Smooth muscle cell of the umbilical artery (primary cell): ENCODE measurements at places on chromosomes 2 and 18. TPM values are rescaled to one million over a fixed set of nuclear protein-coding genes. Genes with fewer than 3 reads are reported as not detected.

RUFY4 gene
- total RNA-seq, result not detected in 2 replicates

MAPK4 gene
- not detected in 2 replicates for total RNA-seq

NOSTRIN gene
- not detected in 2 replicates for total RNA-seq

RNF144A gene
- total RNA-seq, result 1.8 TPM in 2 replicates

AMER3 gene
- not detected in 2 replicates for total RNA-seq

RNF125 gene
- 0.23 TPM in 1 of 2 replicates, not detected in the other for total RNA-seq

GULP1 gene
- 26.8 and 42.5 TPM in 2 replicates for total RNA-seq

MC4R gene
- not detected in 2 replicates for total RNA-seq

SERPINB7 gene
- 31.5 and 43.6 TPM in 2 replicates for total RNA-seq

CAPN14 gene
- under 0.01 and 0.14 TPM in 2 replicates for total RNA-seq

GCA gene
- total RNA-seq, result 11.0 and 11.5 TPM in 2 replicates

COBLL1 gene
- total RNA-seq, result 22.0 and 26.9 TPM in 2 replicates

DNAJC5G gene
- total RNA-seq, result not detected in 2 replicates

XDH gene
- 0.69 TPM in 1 of 2 replicates, not detected in the other for total RNA-seq

EXOC6B gene
- total RNA-seq, result 24.6 and 45.4 TPM in 2 replicates

ANTXR1 gene
- 73.1 and 246 TPM in 2 replicates for total RNA-seq

FNDC4 gene
- total RNA-seq, result 10.7 and 17.3 TPM in 2 replicates

FBLN7 gene
- total RNA-seq, result 0.18 and 0.30 TPM in 2 replicates

MYCN gene
- total RNA-seq, result not detected in 2 replicates

TXNL1 gene
- total RNA-seq, result 48.7 and 62.8 TPM in 2 replicates

SH3YL1 gene
- 53.7 and 61.0 TPM in 2 replicates for total RNA-seq

ELOA2 gene
- total RNA-seq, result under 0.01 TPM in 1 of 2 replicates, not detected in the other

FBXO48 gene
- total RNA-seq, result 0.30 and 0.37 TPM in 2 replicates

RPRM gene
- not detected in 2 replicates for total RNA-seq

ADAM23 gene
- total RNA-seq, result 38.0 and 49.3 TPM in 2 replicates

CYB5A gene
- 42.3 and 120 TPM in 2 replicates for total RNA-seq

FAM110C gene
- total RNA-seq, result under 0.01 and 0.05 TPM in 2 replicates

PFN4 gene
- 0.30 and 0.42 TPM in 2 replicates for total RNA-seq

KCNIP3 gene
- total RNA-seq, result 0.30 and 2.3 TPM in 2 replicates

TBR1 gene
- total RNA-seq, result under 0.01 TPM in 1 of 2 replicates, not detected in the other

ZNF407 gene
- total RNA-seq, result 16.6 and 21.0 TPM in 2 replicates

KLHL41 gene
- total RNA-seq, result 0.28 and 0.30 TPM in 2 replicates

UCN gene
- 0.30 and 0.42 TPM in 2 replicates for total RNA-seq

ASB18 gene
- total RNA-seq, result not detected in 2 replicates

VWC2L gene
- not detected in 2 replicates for total RNA-seq

MYO5B gene
- not detected in 2 replicates for total RNA-seq

GKN1 gene
- 0.14 TPM in 1 of 2 replicates, not detected in the other for total RNA-seq

KCNJ3 gene
- total RNA-seq, result under 0.01 TPM in 1 of 2 replicates, not detected in the other

METTL8 gene
- 13.4 and 34.7 TPM in 2 replicates for total RNA-seq

UGT1A6 gene
- not detected in 2 replicates for total RNA-seq

CACNB4 gene
- total RNA-seq, result 0.55 and 1.2 TPM in 2 replicates

PAX3 gene
- total RNA-seq, result not detected in 2 replicates

LINC00305 gene
- not detected in 2 replicates for total RNA-seq
